ENCODE measurements at places on chromosomes 16 and 17.
A peak's percentile ranks its signal among the peaks of the same experiment; 100 is the strongest.

DNA sequence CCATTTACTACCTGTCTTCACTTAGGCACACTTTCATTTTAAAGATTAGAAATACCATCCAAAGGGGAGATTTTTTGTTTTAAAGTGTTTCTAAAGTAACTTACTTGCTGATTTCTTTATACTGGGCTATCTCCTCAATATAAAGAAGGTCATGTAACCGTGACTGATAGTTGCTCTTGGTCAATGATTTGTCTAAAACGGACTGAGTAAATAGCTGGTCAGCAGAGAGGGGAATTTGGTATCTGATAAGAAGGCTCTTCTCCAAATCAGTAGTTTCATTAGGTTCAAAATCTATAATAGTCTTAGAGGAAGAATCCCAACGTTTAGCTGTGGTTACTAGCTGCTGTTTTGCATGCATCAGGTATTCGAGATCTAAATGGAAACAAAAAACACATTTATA lies 66.4 kb downstream of the HELZ start:
- no peak for DNase-seq

DNA sequence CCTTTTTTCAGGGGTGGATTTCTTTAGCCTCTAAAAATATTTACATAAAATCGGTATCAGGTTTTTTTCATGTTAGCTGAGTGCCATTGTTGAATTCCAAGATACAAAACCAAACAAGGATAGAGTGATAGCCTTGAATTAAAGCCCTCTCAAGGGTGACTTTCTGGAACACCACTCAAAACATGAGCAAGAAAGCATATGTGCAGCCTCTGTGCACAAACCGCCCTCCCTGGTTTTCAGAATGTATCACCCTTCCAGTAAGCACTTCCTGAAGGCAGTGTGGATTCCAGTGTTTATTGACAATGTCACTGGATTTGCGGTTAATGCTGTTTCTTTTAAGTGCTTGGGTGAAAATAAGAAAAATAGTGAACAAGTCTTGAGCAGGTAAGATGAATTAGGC lies 597.7 kb downstream of the TMEM114 start:
- DNase-seq, result no peak

- peak; percentile 21 for DNase-seq
Observed at GRCh38 chr17:37261286-37261685, 114.5 kb upstream of the C17orf78 start.

GRCh38 chr17:12047681-12048376 lies 27.2 kb downstream of the MAP2K4 start:
- DNase-seq, result no peak

DNA sequence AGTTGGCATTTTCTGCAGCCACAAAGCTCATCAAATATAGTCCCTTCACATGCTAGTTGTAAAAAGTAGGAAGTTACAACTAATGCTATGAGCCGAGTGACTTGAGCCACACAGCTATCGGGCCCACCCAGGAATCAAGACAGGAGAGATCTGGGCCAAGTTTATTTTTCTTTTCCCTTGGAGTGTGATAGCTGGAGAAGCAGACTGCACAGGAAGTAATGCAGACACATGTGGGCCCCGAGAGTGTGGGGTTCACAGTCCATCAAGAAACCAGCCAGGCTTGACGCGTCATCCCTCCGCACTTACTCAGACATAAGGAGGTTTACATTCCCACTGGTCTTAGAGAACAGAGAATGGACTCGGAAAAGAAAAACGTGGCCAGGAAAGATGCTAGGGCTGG lies 403.1 kb upstream of the CDH11 start:
- no peak for DNase-seq

DNA sequence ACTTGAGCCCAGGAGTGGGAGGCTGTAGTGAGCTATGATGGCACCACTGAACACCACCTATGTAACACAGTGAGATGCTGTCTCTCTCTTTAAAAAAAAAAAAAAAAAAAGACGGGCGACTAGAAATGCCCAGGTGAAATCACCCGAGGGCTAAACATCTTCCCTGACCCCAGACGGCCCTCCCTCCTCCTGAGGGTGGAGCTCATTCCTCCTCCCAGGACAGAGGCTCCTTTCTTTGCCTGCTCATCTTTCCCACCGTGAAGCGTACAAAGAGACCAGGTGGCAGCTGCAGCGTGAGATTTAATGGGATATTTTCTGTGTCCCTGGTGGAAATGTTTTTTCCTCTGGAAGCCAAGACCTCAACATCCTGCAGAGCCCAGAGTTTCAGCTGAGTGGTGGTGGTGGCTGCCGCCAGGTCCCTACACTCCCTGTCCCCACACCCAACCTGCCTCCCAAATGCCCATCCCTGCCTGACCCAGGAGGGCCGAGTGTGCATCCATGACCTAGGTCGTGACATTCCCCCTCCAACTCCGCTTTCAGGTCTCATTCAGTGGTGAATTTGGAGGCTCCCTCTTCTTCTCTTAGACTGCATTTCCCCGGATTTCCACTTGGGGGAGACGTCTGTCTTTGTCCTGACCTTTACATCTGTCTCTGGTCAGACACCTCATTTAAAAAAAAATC lies 14.4 kb upstream of the GPRC5B start:
- peak; percentile 55 for DNase-seq

DNA sequence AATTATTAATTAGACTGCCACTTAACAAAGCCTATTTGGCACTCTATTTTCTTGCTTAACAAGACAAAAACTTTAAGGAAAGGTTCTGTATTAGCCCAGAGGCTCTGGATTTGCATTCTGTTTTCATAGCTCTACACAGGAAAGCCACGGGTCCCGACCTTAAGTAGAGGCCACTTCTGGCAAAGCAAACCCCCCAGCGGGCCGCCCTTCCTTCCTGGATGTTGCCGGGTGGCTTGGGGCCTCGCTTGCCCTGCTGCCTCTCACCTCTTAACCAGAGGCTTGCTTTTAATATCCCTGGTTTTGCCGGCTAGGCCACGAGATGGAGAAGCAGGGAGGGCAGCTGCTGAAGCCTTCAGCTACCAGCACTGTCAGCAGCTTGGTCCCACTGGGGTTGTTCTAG lies 4.4 kb downstream of the RTN4RL1 start:
- no peak for DNase-seq

DNA sequence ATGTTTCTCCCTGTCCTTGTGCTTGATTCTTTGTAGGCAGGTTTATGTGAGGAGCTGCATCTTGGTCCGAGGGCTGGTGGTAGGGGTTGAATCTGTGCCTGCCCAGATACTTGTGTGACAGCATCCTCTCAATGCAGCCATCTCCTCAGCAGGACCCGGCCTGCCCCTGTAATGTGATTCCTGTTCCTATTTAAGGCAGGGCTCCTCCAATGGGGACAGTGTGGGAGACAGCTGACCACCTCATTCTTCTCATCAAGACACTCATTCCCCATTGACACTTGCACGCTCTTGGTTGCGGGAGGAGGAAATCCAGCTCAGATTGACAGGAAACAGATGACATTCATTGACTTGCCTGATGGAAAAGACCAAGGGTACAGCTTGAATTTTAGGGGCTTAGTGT lies 384.5 kb downstream of the CPPED1 start:
- DNase-seq, result no peak

DNA sequence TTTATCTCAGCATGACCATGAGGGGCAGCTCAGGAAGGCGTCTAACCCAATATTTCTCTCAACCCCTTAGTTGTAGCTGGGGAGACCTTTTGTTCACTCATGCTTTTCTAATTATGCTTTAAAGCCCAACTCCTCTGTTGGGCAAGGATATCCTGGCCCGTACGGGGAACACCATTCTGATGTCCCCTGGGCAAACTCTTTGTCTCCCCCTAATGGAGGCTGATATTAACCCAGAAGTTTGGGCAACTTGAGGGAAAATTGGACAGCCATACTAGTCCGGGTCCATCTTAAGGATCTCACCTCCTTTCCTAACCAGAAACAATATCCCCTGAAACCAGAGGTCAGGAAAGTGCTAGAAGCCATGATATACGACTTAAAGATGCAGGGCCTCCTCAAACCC lies 143.7 kb upstream of the COX10 start:
- no peak for DNase-seq

DNA sequence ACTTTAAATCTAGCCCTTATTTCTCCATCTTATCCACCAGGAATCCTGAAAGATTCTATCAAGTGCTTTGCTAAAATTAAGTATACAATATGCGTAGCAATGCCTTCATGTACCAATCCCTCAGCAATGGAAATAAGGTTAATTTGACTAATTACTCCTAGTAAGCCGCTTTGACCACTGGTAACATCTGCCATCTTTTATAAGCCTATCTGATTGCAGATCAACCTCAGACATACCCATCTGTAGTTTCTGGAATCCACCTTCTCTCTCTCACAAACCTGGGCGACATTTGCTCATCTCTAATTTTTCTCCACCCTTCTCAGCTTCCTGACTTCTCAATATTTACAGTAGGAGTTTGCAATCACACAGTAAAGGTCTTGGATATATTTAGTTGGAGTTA lies 138.8 kb upstream of the CRHR1 start:
- no peak for DNase-seq

DNA sequence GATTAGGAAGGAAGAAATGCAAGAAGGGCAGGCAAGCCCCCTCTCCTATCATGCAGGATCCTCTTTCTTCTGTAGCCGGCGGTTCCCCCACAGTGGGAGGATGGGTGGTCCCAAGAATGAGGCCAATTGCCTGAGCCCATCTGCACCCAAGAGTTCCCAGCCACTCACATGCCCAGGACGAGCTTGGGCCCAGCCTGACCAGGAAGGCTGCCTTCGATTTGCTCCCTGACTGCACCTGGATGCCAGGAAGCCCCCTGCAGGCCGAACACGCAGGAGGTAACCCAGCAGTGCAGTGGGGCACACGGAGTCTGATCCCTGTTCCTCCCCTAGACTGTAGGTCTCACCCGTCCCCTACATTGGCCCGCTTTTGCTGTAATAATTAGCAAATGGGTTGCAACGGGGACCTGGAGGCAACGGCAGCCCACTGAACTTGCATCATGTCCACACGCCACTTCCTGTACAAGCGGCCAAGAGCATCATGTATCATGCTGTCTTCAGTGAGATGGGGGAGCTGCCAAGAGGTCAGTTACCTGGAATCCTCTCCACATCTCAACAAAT lies 67.5 kb downstream of the AMFR start:
- no peak for DNase-seq

GRCh38 chr16:86580063-86580790 lies 1.9 kb downstream of the FOXL1 start:
- DNase-seq, result no peak

DNA sequence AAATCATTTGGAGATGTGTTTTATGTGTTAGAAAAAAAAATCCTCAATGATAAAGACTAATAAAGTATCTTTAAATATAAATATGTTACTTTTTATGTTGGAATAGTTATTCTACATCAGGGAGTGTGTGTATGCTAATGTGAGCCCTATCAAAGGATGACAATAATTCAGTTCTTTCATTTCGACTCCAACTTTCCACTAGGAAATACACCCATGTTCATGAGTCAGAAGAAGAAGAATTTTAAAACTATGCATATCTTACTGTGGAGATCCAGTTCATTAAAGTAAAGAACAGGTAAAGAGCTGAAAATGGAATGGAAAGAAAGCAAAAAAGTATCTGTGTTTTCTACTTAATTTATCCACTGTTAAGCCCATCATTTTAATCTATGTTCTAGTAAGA lies 399.8 kb downstream of the KCNJ2 start:
- no peak for DNase-seq

- DNase-seq, result no peak
Observed at GRCh38 chr16:14303182-14303618, 232.1 kb downstream of the MRTFB start.

DNA sequence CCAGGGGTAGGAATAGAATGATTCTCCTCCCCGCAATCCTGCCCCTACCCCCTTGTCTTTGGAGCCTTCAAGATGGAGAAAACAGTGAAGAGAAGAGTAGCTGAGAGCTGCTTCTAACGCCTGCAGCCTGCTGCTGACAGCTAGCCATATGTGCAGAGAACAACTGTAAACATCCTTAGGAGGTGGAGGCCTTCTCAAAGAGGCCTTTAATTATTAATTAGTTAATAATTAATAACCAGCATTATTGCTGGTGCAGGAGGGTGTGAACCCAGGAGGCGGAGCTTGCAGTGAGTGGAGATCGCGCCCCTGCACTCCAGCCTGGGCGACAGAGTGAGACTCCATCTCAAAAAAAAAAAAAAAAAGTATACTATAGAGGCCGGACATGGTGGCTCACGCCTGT lies 8.5 kb downstream of the BFAR start:
- DNase-seq, result no peak

- peak; percentile 31 for DNase-seq
Observed at GRCh38 chr17:8994319-8994718, 27.0 kb upstream of the NTN1 start.

DNA sequence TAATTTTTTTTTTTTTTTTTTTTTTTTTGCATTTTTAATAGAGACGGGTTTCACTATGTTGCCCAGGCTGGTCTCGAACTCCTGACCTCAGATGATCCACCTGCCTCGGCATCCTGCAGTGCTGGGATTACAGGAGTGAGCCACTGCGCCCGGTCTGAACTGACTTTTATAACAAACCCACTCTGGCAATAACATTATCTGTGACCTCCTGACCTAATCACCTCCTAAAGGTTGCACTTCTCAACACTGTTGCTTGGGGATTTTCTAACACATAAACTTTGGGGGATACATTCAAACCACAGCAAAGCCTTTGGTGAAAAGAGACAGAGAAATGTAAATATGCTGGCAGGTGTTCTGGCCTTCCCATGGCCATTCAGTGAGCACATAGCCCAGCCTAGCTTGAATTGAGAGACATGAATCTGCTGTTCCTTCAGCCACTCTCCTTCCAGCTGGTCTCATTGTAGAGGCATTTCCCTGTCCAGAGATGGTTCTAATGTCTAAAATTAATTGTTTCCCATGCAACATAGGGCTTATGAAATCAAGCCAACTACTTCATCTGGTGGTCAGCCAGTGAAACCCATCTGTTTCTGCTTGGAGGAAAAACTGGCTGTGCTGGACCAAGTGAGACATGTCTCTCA lies 28.3 kb downstream of the LYRM1 start:
- no peak for DNase-seq

GRCh38 chr17:8222380-8222629 lies 11.9 kb upstream of the AURKB start:
- no peak for DNase-seq

DNA sequence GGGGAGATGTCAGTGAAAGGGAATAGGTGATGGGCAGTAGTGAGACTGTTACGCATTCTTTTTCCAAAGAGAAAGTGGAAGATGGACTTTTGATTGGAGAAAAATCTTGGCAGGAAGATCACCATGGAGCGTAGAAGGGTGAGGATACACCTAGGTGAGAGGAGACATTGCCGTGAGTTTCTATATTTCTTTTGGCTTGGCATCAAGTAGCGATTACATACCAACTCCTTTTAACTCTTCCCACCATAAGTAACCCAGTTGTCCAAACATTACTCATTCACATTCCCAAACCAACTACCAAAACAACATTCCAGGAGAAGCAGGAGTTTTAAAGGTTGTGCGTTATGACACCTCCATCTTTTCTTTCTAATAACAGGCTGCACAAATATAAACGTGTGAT lies 10.7 kb upstream of the KRT28 start:
- no peak for DNase-seq

Measured in MV-4-11 (cell line).